Chondrocyte (in vitro differentiated cells): ENCODE measurements at places on chromosomes 2 and 18.

GRCh38 chr2:80311304-80311703 lies 6.8 kb upstream of the LRRTM1 start:
- DNase-seq, result no peak

DNA sequence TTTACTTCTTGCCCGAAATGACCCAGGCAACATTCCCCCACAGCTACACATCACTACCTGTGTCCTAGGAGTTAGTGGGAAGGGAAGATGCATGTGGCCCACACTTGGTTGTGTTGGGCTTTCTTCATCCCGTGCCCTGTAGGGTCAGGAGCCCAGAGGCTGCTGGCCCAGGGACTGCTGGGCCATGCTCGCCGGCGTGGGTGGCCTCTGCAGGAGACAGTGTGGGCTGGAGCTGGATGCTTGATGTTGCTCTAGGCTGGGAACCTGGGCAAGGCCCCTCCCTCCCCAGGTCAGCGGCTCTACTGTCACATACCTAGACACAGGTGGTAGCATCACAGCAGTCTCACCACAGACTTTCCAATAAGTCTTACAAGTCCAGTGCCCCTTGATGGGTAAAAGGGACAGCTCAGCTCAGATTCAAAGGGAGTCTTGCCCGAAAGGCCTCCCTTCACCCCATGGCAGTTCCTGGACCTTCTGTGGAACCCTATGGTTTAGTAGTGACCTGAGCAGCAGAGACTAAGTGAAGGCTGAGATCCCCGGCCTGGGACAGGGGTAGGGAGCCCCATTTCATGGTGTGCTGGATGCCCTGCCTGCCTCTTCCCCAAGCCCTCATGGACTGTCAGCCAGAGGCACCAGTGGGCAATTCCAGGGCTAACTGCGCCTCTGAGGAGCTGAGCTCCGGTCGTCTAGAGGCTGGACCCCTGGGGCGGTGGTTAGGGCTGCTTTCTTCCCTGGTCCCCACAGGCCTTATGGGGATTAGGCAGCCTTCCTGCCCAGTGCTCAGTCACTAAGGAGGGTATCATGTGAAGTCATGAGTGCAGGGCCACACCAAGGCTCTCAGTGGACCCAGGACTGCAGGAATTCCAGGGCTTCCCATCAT lies 45.4 kb upstream of the FAHD2A start:
- DNase-seq, result peak; percentile 57

DNA sequence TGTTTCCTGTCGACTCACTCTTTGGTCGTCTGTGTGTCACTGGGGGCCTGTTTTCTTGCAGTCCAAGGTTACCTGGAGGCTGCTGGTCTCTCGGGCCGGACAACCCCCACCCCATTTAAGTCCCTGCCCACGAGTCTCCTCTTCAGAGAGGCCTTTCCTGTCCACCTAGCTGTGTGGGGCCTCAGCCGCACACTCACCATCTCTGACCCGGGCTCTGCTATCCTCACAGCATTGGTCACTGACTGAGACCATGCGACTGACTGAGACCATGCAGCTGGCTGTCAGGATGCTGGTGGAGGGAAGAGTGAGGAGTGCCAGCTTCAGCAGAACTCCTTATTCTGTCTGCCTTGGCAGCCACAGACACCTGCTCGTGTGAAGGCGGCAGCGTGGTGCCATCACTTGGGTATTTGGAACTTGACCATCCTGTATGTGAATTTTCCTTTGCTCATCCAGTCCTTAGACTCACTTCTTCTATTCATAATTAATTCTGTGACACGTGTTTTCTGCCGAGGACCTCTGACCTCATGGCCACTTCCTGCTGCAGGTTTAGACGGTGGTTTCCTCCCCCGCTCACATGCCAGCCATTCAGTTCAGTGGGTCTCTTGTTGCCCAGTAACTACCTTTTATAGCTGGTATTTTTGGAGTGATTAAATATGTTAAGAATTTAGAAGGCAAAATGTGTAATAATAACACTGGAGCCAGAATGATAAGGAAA lies 47.5 kb upstream of the ASB1 start:
- no peak for DNase-seq

- no peak for DNase-seq
Measured at GRCh38 chr2:26477911-26478253, at the start of gene OTOF. OTOF (minus strand) TSS chr2:26478124.

- DNase-seq, result no peak
Measured at GRCh38 chr2:167599219-167599618, 648.2 kb downstream of the STK39 start.

DNA sequence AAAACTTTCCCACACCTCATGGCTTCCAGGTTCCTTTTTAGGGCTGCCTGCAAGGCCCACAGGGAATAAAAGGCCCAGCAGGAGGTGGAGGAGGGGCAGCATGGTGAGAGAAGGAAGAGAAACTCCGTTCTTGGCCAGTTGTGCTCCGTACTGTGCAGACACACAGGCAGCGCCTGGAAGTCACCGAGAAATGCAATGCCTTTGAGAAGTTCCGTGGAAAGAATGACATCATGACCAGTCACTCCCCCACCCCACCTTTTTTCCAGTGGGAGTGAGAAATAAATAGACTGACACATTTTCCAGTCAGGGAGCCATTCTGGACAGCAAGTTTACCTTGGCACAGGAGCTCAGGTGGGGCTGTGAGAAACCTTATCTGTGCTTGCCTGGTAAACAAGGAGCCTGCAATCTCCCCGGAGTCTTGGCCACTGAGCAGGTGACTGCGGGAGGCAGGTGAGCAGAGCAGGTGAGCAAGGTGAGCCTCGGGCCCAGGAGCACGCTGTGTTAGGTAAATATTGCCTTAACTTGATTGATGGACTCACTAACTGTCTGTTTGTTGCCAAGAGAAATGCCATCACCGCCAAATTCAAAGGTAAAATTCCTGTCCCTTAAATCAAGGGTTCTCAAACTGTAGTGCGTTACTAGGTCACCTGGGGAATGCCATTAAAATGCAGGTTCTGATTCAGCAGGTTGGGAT lies 13.5 kb upstream of the LBH start:
- DNase-seq, result no peak

DNA sequence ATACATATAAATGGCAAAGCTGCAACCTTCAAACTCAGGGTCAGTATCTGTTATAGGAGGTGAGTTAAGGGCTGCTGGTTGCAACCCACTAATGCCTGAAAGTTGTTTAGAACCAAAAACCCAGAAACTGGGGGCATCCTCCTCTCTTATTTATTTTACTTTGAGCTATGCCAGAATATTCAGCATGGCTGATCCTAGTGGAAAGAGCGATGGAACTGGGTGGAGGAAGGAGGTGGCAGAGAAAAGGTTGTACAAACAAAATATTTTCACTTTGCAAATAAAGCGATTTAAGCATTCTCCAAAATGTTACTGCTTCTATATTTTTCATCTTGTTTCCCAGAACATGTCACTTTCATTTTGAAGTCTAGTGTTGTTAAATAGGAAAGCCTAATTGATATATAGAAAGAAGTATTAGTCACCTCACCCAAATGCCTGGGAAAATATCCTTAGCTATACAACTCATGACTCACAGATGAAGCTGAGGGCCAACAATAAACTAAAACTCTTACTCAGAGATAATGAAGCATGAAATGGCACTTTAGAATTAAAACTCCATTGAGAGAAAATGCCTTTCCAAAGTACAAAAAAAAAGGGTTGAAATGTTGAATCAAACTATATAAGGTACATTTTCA lies 251.4 kb upstream of the UBE2E3 start:
- DNase-seq, result no peak

GRCh38 chr2:218859988-218860831 lies 605 bp downstream of the WNT6 start:
- peak; percentile 90 for DNase-seq

DNA sequence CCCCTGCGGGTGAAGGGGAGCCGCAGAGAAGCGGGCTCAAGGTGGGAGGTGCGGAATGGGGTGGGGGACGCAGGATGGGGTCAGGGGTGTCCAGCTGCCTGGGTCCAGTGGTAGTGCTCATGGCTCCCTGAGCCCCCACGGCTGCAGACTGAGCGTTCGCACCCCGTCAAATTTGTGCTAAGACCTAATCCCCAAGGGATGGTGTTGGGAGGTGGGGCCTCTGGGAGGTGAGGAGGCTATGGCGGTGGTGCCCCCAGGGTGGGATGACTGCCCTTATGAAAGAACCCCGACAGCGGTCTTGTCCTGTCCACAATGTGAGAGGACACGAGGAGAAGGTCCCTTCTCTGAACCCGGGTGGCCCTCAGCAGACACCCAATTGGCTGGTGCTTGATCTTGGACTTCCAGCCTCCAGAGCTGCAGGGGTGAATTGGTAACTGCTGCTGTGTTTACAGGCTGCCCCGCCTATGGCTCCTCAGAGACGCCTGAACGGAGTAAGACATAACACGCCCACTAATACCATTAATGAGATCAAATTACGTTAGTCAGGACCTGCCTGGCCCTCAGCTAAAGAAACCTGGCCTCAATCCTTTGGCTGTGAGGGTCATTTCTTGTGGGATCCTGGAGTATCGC lies 42.6 kb downstream of the PXDN start:
- no peak for DNase-seq

DNA sequence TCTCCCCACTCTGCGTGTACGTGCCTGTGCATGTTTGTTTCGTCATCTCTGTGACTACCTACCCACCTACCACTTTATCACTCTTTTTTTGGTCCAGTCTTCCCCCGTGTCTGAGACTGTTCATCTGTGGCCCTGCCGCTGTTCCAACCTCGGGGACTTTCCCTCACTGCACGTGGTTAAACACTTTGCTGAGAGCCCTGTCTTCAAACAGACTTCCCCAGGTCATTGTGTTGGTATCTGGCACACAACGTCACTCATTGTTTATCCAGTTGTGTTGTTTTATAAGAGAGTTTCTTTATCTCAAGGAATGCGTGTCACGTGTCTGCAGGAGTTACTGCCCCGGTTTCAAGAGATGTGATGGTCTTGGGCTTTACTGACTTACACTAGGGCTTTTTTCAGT lies 262.0 kb upstream of the RASGRP3 start:
- DNase-seq, result no peak

DNA sequence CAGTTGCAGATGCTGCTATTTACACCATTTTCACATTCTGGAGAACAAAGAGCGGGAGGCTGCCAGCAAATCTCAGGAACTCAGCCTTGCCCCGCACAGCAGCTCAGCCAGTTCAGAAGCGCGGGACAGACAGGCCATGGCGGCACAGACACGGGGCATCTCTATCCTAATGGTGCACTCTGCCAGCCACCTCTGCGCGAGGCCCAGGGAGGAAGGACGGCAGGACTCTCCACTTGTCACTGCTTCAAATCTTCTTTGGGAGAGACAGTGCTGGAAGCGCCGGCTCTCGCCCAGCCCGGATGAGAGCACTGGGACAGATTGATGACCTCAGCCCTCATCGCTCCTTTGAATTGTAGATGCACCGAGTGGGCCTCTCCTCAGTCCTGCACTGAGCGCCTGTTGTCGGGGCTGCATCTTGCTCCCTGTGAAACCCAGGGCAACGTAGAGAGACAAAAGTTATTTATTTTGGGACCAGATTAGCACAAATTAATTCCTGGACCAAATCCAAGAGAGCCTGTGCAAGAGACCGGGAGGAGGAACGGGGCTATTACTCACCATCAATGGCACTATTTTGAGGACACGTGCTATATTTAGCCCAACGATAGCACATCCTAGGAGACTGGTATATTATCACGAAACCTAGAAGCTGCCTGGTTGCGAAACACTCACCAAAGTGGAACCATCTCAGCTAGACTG lies 211.4 kb upstream of the SMIM21 start:
- DNase-seq, result no peak

- DNase-seq, result no peak
Measured at GRCh38 chr2:171334171-171334570, 99.6 kb downstream of the METTL8 start.

DNA sequence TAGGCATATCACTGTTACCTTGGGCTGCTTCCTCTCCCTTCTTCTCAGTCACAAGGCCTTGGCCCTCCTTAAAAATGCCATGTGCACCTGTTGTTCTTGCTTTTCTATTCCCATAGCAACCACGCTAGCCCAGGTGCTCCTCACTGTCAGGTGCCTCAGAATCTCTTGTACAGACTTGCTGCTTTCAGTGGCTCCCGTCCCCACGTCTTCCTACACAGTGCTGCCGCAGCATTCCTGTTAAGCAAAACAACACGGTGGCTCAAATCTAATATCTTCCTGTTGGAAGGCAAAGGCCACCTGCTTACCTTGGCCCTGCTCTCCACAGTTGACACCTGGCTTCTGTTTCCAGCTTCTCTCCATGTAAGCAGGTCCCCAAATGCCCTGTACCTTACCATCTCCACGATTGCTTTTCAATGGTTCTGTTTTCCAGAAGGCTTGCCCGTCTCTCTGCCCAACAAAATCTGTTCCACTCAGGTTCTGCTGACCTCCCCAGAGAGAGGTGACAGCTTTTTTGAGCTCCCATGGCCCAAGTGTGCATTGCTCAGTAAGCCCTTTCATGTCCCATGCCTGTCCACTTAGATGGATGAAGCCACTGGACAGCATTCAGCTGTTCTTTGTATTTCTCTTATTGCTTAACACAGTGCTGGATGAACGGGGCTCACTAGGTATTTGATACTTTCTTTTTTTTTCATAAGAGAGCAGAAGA lies 240.4 kb downstream of the PRKCE start:
- DNase-seq, result no peak

GRCh38 chr2:106063181-106063580 lies 130.9 kb downstream of the UXS1 start:
- no peak for DNase-seq

DNA sequence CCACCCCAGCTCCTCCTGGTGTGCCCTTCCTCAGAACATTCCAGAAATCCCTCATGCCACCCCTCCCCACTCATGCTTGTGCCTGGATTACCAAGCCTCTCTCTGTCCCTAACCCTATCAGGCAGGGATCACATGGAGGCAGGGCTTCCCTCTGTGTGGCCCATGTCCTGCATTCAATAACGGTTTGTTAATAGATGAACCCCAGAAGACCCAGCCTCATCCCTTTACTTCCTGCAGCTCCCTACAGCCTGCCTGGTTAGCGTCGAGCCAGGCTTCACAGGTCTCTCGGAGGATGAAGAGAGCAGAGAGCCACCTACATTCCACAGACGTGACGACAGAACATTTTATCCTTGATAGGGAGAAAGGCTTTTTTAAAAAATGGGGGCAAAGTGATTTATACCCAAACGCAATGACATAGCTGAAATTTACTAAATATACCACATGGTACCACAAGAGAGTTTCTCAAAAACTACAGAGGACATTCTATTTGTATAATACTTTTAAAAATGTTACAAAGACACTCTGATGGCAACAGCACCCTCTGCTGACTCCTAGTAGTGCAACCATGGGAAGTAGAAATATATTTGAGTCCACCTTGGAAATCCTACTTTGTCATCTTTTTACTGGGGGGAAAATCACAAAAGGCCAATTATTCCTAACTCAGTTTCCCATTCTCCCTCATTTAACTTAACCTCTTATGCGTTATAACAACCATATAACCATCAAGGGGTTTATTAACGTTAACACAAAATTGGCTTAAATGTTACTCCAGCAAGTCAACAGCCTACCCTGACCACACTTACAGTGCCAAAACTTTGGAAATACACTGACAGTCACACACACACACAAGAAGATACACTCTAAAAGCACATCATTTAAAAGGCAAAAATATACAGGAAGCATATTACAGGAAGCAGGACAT lies 30.7 kb downstream of the FBXO15 start:
- no peak for DNase-seq

GRCh38 chr2:168024459-168024858 lies 222.9 kb downstream of the STK39 start:
- DNase-seq, result no peak
